ENCODE measurements at places on chromosomes 12 and 14. TPM values are rescaled to one million over a fixed set of nuclear protein-coding genes. Genes with fewer than 3 reads are reported as not detected.
A peak's percentile ranks its signal among the peaks of the same experiment; 100 is the strongest.

DNA sequence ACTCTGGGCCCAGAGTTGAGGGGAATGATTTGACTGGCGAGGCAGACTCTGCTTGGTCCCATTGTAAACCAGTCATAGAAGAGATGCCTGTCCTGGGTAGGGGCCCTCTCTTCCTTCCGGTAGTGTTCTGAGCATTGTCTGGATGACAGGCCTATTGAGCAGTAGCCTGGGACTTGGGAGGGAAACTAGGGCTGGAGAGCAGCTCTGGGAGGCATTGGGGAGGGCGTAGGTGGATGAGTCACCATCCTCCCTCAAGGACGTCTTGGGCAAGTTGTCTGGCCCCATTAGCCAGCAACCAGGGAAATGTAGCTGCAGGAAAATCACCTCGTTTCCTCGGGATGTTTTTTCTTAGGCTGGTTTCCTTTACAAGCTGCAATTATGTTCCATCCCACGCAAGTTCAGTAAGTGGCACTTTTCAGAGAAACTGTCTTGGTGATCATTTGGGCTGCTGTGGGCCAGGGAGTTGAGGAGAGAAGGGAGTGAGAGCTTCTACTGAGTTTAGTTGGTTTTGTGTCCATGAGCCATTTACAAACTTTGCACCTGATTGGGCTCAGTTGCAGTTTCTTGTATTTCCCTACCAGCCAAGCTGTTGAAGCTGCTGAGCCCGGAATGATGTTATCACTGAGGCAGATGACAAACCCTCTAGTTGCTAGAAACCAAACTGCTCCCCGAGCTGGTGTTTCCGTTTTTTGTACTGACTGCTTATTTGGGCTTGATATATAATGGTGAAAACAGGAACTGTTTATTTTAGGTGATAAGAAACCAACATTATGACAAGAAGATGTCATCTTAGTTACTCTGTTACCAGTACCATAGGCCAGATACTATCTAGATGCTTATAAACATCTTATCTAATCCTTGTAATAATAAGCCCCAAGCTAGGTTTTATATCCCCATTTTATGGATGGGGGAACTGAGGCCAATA is 147.6 kb downstream of the CHST11 start:
- peak overlapping the region; percentile 73 for H3K27ac ChIP-seq
- H3K36me3 ChIP-seq, result no peaks in the 10 kb centered on the region
- peak; percentile 84 for DNase-seq
- peaks cover 20% of the 10 kb centered on the region for H3K4me1 ChIP-seq
- no peaks in the 10 kb centered on the region for H3K27me3 ChIP-seq

GRCh38 chr12:105736498-105736897 is 402.3 kb downstream of the NUAK1 start:
- no peaks in the 10 kb centered on the region for H3K27me3 ChIP-seq
- no peaks in the 10 kb centered on the region for H3K36me3 ChIP-seq
- no peak overlapping the region for H3K4me3 ChIP-seq
- no peak overlapping the region for H3K27ac ChIP-seq

KDM5A gene
- total RNA-seq, result 38.1 TPM

- peak overlapping the region; percentile 47 for H3K27ac ChIP-seq
- H3K4me1 ChIP-seq, result peaks cover 22% of the 10 kb centered on the region
- H3K4me3 ChIP-seq, result no peak overlapping the region
- H3K36me3 ChIP-seq, result no peaks in the 10 kb centered on the region
Observed at GRCh38 chr12:107236824-107237511, 143.6 kb upstream of the CRY1 start.

- no peaks in the 10 kb centered on the region for H3K36me3 ChIP-seq
- H3K4me1 ChIP-seq, result peaks cover 7% of the 10 kb centered on the region
- H3K4me3 ChIP-seq, result no peak overlapping the region
- no peak for DNase-seq
- H3K27ac ChIP-seq, result no peak overlapping the region
Observed at GRCh38 chr14:92687681-92688433, 60.6 kb downstream of the LGMN start.

KCNMB4 gene
- total RNA-seq, result 0.09 TPM

Data from SJSA1 (cell line).